ENCODE measurements at places on chromosomes 12 and 14.

DNA sequence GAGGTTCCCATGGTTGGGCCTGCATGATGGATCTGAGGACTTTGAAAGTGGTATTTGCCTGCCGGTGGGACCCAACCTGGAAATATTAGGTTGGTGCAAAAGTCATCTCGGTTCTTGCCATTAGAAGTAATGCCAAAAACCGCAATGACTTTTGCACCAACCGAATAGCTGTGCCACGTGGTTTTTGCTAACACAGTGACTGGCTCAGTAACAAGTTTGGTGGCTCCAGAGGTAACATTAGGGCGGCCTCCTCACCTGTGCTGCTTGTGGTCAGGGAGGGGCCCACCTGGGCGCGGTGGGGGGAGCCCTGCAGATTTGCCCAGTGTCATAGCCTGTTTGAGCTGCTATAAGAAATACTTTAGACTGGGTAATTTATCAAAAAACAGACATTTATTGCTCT is 1.8 kb downstream of the BDKRB2 start:
- no peak for DNase-seq

- DNase-seq, result no peak
These were observed 205.4 kb upstream of the SEL1L start for GRCh38 chr14:81738946-81739659.

DNA sequence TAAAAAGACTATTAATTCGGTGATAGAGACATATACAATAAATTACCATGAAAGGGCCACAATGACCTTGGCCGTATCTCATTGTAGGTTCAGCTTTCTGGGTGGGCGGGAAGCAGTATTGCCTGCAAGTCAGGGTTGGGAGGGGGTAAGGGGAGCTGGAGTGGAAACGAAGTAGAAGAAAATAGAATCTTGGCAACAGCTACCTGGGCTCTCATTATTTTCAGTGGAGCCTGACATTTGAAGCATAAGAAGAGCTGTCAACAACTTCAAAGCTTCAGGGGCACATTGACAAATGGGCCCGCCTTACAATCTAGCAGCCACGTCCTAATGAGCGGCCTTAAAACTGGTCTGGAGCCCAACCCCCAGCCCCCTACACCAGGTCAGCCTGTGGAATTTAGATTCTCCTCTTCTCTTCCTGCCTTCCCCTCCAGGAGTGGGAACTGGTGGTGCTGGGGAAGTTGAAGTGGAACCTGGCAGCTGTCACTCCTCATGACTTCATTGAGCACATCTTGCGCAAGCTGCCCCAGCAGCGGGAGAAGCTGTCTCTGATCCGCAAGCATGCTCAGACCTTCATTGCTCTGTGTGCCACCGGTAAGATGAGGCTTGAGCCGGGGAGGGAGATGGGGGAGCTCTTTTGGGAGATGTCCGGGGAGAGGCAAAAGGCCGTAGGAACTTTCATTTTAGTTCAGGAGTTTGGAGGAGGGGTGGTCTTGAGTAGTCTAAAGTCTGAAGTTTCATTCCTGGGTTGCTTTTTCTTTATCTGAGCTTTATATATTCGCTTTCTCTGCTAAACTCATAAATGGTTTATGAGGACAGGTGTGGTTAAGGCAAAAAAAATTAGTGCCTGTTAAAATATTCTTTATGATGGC is 5.0 kb downstream of the CCND2 start:
- DNase-seq, result no peak

DNA sequence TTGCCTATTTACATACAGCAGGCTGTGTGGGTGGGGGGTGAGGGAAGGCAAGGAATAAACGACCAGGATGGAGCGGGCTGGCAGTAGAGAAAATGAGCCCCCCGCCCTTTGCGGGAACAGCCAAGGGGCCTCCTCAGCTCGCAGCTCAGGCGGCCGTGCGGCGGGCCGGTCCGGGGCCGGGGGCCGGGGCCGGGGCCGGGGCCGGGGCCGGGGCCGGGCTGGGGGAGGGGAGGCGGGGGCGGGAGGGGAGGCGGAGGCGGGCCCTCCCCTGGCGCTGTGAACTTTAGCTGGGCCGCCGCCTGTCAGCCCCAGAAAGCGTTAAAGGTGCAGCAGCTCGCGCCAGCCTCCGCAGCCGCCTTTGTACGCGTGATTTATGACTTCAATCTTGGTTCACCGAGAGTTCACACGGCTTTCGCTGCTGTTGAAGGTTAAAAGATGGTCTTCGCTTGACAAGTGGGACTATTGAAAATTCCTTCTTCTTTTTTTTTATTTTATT is 28.8 kb downstream of the HOXC4 start:
- no peak for DNase-seq

- DNase-seq, result no peak
These were observed 1.5 kb downstream of the BLOC1S1 start for GRCh38 chr12:55717011-55718007.

DNA sequence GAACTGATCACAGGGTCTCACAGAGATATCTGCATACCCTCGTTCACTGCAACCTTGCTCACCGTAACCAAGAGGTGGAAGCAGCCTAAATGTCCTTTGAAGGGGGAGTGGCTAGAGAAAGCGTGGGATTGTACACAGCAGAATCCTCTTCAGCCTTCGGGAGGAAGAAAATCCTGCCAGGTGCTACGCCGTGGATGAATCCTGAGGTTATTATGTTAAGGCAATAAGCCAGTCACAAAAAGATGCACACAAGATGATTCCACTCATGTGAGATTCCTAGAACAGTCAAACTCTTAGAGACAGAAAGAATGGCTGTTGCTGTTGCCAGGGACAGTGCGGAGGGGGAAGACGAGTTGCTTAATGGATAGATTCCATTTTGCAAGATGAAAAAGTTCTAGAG is 39.6 kb upstream of the SFSWAP start:
- DNase-seq, result no peak

GRCh38 chr12:56425940-56426438 is 23.2 kb downstream of the TIMELESS start:
- no peak for DNase-seq

- no peak for DNase-seq
These were observed 2.7 kb upstream of the SMIM41 start for GRCh38 chr12:52076811-52077210.

DNA sequence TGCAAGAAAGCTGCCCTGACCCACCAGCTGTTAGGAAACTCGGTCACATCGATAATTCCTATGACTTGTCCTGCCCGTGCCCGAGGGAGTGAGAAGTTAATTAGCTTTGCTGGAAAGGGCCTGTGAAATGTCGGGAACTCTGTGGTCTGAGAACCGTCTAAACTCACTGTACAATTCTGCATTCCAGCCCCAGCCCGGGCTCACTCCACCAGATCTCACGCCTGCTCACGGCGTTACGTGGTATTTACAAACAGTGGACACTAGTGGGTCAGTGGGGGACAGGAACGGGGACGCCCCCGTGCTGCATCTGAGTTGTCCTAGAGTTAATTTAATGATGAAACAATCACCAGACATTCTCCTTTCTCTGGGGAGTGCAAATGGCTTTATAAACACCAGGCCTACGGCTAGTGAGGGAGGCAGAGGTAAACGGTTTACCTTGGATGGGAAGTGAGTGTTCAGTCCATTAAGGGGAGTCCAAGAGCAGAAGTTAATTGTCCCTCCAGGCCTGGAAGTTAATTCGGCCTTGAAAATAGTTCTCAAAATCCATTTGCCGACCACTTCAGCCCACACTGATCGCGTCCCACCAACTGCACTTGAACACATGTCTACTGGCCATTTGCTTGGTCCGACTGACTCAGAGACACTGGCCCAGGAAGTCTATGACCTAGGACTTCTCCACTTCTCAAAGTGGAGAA is 93.5 kb upstream of the MED13L start:
- DNase-seq, result no peak

- no peak for DNase-seq
These were observed 363.7 kb downstream of the SOX5 start for GRCh38 chr12:23585782-23586163.

DNA sequence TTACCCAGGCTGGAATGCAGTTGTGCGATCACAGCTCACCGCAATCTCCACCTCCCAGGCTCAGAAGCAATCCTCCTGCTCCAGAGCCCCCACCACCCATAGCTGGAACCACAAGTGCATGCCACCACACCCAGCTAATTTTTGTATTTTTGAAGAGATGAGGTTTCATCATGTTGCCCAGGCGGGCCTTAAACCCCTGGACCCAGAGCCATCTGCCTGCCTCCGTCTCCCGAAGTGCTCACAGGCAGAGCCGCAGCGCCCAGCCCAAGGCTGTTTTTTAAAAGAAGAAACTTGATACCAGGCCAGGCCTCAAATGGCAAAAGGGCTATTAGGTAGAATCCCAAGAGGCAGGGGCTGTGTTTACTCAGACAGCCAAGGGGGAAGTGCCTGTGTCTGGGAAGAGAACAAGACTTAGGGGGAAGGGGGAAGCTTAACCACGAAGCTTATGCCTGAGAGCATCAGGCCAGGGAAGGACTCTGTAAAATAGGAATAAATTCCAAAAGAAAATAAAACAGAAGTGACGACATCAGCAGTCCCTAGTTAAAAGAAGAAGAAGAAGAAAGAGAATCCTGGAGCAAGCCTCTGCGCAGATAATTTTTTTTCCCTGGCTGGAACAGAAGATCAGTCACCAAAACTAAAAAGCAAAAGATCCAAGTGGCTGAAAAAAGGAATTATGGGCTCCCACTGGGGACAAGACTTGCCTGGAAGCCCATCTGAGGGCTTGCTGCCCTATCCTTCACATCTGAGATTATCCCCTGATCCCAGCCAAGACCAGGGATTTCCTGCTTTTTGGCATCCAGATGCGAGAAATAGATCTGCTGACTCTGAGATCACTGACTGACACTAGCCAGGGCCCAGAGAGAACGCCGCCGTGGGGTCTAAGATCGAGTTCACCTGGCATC is 170.5 kb downstream of the NDUFA12 start:
- DNase-seq, result no peak

Data from HTR-8/SVneo (cell line).